ENCODE measurements at places on chromosomes 2 and 18. TPM values are rescaled to one million over a fixed set of nuclear protein-coding genes. Genes with fewer than 3 reads are reported as not detected.

GRCh38 chr18:31229829-31230228 is 67.2 kb upstream of the DSC1 start:
- DNase-seq: no peak

DNA sequence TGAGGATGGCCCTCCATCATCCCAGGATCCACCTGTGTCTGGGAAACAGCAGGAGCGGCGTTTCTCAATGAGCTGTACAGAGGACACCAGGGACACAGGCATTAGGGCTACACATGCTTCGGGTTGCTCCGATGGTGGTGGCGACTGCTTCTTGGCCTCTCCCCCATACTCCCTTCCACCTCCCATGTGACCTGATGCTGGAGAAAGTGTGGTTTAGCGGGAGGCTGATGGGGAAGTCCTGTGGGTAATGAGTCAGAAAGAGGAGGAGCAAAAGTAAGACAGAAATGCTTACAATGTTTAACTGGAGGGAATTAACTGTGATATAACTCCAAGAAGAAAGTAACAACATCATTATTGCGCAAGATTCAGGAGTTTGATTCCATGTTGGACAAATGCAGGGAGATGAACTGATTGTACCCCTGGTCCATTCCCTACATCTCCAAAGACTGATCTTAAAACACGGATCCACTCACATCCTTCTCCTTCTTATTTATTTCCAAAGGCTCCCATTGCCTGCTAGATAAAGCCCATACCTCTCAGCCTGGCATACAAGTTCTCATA is 186.6 kb downstream of the NRP2 start:
- DNase-seq: no peak

DNA sequence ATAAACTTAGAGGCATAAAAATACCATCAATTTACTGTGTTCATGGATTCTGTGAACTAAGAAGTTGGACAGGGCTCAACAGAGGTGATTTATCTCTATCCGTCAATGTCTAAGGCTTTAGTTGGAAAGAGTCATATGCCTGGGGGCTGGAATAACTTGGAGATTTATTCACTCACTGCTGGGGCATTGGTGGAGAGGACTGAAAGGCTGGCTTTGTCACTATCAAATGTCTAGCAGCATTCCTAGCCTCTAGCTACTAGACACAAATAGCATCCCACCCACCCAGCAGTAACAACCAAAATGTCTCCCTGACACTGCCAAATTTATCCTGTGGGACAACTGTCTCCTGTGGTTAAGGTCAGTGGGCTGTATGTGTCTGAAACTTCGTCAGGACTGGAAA is 71.0 kb downstream of the EVA1A start:
- DNase-seq: no peak

GRCh38 chr18:2411381-2411960 is 159.8 kb downstream of the METTL4 start:
- DNase-seq: no peak

The LYG2 gene
- total RNA-seq: not detected

The SH2D6 gene
- 1.8 TPM for total RNA-seq
